ENCODE measurements at places on chromosomes 12 and 14.

GRCh38 chr12:26406391-26406790 lies 211.0 kb downstream of the SSPN start:
- DNase-seq = no peak

DNA sequence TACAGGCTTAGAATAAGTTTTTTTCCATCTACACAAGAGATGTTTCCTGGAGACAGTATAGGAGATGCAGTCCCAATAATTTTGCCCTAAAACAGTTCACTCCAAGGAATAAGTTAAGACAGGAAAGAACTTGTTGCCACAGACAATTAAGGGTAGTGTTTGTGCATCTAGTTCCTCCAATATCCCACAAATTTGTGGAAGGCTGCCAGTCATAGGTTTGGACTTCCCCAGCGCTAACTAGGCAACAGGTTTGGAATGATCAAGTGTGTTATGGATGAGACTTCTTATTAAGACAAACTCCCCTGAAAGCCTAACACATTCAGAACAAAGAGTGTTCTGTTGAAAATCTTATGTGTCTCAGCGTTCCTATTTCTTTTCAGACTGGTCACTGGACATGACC lies 611.0 kb downstream of the CCER1 start:
- DNase-seq = peak; percentile 37

- DNase-seq = no peak
Observed at GRCh38 chr12:56677680-56678079, 10.4 kb downstream of the PTGES3 start.

DNA sequence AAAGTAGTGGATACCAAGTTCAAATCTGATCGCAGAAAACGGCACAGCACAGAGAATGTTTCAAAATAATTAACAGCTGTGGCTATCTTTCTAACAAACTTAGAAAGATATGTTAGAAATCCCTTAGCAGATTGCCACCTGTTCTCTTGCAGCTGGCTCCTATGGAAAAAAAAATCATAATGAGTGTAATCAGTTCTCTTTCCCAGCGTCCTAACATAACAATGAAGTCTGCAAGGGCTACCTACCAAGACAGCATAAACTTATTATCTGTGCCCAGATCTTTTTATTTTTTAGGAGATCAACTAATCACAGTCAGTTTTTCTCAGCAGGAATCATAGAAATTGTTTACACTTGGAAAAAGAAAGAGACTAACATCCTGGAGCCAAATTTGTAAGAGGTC lies 358.6 kb upstream of the FOXG1 start:
- DNase-seq = no peak

DNA sequence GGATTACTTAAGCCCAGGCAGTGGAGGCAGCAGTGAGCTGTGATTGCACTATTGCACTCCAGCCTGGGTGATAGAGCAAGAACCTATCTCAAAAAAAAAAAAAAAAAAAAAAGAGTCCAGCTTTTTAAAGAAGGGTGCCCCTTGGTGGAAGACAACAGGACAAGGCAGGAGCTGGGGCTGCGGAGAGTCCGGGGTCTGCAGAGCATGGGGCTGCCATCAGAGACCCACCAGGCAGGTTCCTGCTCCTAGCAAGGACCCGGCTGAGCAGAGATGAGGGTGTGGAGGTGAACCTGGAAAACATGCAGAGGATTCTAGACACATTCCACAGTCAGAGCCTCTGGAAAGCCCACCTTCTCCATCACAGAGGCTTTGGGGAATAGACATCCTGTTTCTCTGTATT lies 21.0 kb upstream of the CIPC start:
- DNase-seq = no peak

DNA sequence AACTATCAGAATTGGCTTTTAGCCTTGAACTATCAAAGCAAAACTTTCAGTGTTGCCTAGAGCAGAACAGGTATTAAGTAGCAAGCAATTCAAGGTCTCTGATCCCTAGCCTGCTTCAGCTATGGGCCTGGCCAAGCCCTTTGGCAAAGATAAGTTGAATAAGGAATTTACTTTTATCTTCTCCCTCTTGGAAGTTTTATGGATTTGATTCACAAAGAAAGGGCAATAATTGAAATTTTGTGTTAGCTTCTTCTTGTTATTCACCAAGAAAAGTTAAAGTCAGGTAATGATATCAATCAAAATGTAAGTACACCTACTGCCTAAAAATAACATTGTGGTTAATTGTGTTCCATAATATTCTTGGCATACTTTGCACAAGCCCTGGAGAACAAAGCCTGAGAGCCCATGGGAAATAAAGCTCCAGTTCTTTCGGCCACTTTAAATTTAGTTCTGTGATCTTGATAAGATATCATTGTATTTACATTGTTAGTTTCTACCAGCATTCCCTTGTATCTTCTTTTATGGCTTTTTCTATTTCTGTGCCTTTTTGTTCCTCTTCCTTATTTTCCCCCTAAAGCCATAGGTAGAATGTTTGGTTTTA lies 158.0 kb downstream of the RAD51B start:
- no peak for DNase-seq

DNA sequence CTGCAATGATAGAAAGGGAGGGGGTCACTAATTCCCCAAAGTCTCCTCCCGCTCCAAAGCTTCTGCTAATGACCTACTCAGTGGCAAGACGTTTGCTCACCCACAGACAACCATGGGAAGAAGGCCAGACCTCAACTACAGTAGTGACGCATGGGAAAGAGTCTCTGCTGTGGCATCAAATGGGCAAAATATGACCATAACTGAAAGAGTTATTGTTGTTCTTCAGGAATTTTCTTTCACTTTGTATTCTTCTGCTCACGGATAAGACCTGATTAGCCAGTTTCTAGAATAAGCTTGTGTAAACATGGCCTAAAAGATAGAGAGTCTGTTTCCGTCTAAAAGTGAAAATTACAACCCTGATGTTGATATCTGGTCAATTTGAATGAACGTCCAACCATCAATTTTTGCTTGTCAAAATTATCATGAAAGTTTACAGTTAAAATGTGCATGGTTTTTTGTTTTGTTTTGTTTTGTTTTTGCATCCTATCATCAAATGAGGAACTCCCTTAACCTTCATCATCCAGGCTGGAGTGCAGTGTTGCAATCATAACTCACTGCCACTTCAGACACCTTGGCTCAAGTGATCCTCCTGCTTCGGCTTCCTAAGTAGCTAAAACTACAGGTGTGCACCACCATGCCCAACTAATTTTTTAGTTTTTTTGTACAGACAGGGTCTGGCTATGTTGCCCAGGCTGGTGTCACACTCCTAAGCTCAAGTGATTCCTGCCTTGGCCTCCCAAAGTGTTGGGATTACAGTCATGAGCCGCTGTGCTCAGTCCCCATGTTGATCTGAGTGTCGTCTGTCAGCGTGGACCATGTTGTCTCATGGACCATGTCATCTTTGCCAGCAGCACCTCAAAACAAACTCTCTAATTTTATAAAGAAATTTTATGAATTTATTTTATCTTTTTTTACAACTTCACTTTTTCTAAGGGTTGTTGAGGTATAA lies 7.0 kb downstream of the KRT6B start:
- peak; percentile 61 for DNase-seq

GRCh38 chr14:58598028-58598803 lies 39.5 kb upstream of the DACT1 start:
- no peak for DNase-seq

Data from bronchial epithelial cell (primary cell).